ENCODE measurements at places on chromosomes 3 and 15. TPM values are rescaled to one million over a fixed set of nuclear protein-coding genes. Genes with fewer than 3 reads are reported as not detected.
A peak's percentile ranks its signal among the peaks of the same experiment; 100 is the strongest.

NAALADL2 gene
- total RNA-seq: 20.2 TPM

C2CD4B gene
- total RNA-seq: 4.2 TPM

SAMD7 gene
- not detected for total RNA-seq

COMMD2 gene
- total RNA-seq: 43.4 TPM

- H3K36me3 ChIP-seq: no peaks in the 10 kb centered on the region
- H3K4me3 ChIP-seq: peak overlapping the region; percentile 42
- DNase-seq: peak; percentile 65
- no peaks in the 10 kb centered on the region for H3K27me3 ChIP-seq
- H3K4me1 ChIP-seq: no peaks in the 10 kb centered on the region
- H3K27ac ChIP-seq: peak overlapping the region; percentile 57
Observed at GRCh38 chr15:90300988-90301706, 35.7 kb downstream of the NGRN start.

- no peak overlapping the region for H3K4me3 ChIP-seq
- no peaks in the 10 kb centered on the region for H3K27me3 ChIP-seq
- H3K36me3 ChIP-seq: no peaks in the 10 kb centered on the region
- no peak overlapping the region for H3K27ac ChIP-seq
- peaks cover 8% of the 10 kb centered on the region for H3K4me1 ChIP-seq
Observed at GRCh38 chr3:141656771-141657170, 81.3 kb upstream of the RNF7 start.

All from kidney (tissue), 22 donors.